ENCODE measurements at places on chromosomes 16 and 17. TPM values are rescaled to one million over a fixed set of nuclear protein-coding genes. Genes with fewer than 3 reads are reported as not detected.

The HIC1 gene
- 26.8 TPM for total RNA-seq

The ADGRG3 gene
- total RNA-seq: not detected

The CCDC200 gene
- not detected for total RNA-seq

The UTS2R gene
- not detected for total RNA-seq

The CA4 gene
- total RNA-seq: 84.4 TPM

The MLLT6 gene
- total RNA-seq: 95.1 TPM

The CLDN9 gene
- total RNA-seq: not detected

The KRTAP2-1 gene
- not detected for total RNA-seq

The SLC5A10 gene
- total RNA-seq: not detected

Measured in subcutaneous adipose tissue (tissue), 4 donors.